NCI-H187 (cell line): ENCODE measurements at places on chromosomes 2 and 18.

DNA sequence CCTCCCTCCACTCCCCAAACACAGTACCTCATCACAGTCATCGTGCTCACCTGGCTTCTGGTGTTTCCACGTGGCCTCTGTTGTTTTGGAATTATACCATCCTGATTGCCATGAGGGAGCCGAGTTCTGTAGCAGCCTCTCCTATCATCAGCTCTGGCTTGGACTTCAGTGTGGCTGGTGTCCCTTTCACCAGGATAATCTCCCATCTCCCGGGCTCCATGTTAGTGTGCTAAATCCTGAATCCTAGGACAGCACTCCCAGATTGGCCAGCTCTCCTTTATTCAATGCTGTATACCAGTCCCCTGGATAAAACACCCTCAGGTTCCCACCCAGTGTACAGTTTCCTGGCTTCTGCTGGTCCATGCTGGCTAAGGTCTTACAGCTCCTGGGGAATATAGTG, 53.3 kb downstream of the LONRF2 start:
- DNase-seq = no peak

DNA sequence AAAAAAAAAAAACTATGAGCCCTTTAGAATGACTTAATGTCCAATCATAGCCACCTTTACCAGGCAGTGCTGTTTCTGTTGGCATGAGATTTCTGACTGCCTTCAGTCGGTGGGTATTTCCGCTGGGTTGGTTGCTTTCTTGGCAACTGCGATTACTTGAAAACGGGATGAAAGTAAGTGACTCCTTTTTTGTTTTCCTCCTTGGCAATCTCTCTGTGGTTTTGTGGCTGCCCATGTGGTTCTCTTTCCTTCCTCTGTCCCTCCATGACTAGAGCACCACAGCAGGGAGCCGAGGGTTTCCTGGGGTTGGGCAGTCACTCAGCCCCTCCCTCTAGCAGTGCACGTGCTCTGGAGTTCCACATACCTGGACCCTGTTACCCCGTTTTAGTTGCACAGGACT, 112.1 kb downstream of the KLHL29 start:
- DNase-seq = no peak

DNA sequence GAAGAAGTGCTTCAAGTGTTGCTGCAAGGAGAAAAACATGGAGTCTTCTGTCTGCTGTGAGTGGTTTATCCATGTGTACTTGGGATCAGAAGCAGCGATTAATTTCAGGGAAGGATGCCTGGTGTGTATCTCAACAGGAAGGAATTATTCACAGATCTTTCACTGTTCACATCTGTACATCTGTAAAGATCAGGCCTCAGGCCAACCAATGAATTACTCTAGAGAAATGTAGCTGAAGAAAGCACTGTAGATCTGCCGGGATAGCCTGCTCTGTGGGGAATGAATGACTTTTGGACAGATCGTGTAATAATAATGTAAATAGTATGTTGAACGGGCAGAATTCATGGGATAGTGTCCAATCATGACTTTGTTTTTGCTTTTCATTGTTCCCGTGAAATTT, 54.0 kb upstream of the SPP2 start:
- DNase-seq = no peak

DNA sequence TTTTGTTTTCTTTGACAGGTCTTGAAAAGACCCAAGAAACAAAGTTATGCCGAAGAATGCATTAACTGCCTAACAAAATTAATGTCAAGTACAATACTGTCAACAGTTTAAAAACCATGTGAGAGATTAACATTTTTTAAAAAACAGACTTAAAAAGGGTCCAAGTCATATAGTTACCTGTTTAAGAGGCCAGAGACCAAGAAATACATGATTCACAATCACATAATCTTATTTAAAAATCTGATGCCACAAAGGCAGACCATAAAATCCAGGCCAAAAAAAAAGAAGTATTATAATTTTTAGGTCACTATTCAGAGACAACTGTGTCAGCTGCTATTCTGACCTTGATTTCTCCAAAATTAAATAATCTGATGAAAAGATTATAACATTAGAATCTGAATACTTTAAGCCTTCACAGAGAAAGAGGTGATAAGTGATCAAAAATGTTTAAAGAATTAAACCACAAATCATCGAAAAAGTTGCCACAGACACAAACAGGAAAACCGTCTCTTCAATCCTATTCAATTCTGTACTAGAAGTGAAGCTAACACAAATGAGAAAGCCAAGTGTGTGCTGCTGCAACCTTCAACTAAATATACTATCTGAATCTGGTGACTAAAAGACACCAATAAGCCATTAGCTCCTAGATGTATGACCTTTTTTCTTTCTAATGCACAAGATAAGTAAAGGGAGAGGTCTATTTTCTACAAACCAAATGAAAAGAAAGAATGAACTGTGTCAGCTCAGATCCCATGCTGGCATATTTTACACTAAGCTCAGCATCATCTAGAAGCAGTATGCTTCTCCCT, 286.0 kb downstream of the ZEB2 start:
- DNase-seq = no peak

DNA sequence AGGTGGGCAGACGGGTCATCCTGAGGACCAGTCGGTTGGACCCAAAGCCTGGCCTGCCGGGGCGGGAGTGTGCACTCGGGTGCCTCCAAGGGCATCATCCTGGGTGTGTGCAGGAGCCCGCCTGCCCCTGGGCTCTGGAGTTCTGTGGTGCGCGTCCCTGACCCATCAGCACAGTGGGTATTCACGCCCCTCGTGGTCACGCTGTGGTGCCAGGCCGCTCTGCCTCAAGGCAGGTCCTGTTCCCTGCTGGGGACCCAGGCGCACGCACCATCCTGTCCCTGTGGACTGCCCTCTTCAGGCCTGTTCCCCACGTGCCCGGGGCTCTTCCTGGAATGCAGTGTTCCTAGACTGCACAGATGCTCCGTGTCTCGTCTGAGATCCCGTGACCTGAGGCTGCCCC, 14.3 kb upstream of the D2HGDH start:
- no peak for DNase-seq

DNA sequence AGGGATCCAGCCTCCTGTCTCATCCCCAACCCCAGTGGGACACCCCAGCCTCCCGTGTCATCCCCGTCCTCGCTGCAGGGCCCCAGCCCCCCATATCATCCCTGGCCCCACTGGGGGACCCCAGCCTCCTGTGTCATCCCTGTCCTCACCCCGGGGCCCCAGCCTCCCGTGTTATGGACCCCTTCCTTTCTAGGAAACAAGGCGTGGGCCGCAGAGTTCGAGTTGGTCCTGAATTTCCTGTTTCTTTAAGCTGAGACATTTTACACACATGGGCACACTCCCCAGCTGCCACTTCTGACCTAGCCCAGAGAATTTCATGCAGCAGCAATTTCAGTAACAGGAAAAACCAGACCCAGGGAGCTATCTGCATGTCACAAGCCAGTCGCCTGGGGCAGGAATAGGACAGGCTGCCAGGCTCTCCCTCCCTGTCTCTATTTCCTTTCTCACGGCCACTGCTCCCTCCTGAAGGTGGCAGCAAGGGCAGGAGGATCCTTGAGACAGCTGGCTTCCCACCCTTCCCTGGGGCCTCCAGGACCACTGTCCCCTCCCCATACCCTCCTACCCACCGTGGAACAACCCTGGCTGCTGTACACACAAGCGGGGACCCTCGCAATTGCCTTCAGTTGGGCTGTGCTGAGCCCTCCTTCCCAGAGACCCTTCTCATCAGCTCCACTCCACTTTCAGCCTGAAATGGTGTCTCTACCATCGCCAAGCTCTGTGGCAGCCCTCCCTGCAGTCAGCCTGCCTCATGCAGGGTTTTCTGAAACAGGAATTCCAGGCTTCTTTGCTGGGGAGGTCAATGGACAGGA, 141.9 kb upstream of the ID2 start:
- no peak for DNase-seq

DNA sequence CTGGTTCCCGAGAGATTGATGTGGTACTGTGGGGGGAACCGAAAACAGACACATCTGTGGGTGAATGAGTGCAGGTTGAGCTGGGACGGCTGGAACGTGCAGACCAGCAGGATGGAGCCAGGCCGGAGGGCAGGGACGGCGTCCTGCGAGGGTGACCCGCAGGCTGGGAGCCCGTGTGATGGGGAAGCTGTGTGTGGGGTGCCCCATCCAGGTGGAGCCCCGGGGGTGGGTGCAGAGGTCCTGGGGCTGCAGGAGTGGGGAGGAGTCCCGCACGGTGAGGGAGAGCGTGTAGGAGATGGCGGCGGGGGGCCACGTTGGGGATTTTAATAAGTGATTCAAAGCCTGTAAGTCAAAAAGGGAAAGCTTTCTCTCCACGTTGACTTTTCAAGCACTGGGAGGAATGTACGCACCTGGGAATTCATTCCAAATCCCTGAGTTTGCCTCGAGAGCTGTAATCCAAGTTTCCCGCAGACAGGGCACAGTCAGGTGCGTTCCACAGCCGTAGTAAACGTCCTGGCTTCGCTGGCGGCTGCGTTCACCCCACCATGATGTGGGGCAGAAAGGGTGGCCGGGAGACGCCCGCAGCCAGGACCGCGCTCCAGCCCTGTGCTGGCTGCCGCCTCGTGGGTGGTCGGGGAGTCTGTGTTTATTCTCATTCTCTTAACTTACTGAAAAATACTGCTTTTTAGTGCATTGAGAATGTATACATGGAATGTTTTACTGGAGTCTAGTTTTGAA, 54.0 kb downstream of the NFATC1 start:
- no peak for DNase-seq

- no peak for DNase-seq
These were observed 50.0 kb downstream of the RHBDD1 start for GRCh38 chr2:226885769-226886435.

DNA sequence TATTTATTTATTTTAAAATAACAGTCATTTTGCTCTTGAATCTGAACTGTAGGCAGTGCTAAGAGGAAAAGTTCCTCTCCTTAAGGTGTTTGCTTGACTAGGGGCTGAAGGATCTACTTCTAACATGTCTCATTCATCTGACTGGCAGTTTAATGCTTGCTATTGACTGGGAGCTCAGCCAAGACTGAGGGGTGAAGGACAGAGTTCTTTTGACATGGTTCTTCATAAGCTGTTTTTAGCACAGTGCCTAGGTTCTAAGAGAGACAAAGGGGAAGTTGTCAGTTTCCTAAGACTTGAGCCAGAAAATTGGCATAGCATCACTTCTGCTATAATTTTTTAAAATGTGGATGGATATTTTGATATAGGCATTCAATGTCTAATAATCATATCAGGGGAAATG, 73.0 kb downstream of the COMMD1 start:
- no peak for DNase-seq

- DNase-seq = no peak
These were observed 25.1 kb downstream of the SPDYA start for GRCh38 chr2:28835781-28836180.

DNA sequence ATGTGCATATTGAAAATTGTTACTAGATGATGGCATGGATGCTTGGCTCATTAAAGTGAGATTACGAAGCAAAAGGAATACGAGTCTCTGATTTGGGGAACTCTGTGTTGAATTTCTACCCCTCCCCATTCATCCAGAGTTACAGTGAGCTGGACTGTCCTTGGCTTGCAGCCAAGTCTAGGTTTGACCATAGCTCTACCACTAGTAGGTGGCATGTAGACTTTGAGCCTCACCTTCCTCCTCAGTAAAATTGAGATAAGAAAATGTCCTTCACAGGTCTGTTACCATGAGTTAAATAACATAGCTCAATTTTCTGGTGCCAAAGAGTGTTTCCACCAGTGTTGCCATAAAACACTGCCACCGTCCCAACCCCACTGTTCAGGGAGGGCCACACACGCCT, 727.6 kb upstream of the ID2 start:
- DNase-seq = no peak

- no peak for DNase-seq
These were observed 772 bp downstream of the RELCH start for GRCh38 chr18:62187543-62188510.

- no peak for DNase-seq
These were observed 108.9 kb downstream of the INSIG2 start for GRCh38 chr2:118197011-118197675.

GRCh38 chr2:101004620-101005325, 2.7 kb downstream of the RPL31 start:
- no peak for DNase-seq

GRCh38 chr2:162091325-162092007, 17.5 kb upstream of the DPP4 start:
- no peak for DNase-seq

- no peak for DNase-seq
These were observed 3.5 kb upstream of the ADNP2 start for GRCh38 chr18:80105369-80106167.

GRCh38 chr2:29502460-29502911, 387.3 kb downstream of the CLIP4 start:
- DNase-seq = no peak

GRCh38 chr2:179953359-179953758, 53.7 kb downstream of the CWC22 start:
- DNase-seq = no peak

DNA sequence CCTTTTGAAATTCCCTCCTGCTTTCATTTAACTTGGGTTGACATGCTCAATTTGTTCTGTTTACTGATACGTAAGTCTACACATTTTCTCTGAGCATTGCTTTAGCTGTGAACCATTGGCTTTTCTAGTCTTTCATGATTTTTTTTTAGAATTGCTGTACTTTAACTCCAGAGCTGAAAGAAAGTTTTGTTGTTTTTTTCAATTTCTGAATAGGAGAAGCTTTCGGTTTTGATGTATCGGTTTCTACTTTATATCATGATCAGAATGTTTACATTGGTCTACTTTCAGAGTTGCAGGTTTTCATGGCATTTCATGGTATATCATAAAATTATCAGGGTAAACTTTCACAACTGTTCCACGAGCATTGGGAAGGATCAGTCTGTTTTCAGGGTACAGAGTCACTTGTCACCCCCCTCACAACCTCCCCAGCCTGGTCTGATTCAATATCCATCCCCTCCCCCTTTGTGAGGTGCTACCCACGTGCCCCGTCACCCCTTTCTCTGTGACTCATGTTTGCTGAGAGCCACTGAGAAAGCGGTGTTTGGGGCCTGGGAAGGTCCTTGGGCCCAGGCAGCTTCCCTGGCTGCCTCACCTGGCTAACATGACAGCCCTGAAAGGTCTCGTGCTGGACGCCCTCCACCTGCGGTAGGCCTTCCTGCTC, 7.0 kb downstream of the ASTL start:
- DNase-seq = no peak
